Mesenteric fat pad (tissue), 1 donor: ENCODE measurements at places on chromosomes 3 and 15.

- DNase-seq, result no peak
Observed at GRCh38 chr3:55755516-55756205, 268.6 kb upstream of the WNT5A start.

DNA sequence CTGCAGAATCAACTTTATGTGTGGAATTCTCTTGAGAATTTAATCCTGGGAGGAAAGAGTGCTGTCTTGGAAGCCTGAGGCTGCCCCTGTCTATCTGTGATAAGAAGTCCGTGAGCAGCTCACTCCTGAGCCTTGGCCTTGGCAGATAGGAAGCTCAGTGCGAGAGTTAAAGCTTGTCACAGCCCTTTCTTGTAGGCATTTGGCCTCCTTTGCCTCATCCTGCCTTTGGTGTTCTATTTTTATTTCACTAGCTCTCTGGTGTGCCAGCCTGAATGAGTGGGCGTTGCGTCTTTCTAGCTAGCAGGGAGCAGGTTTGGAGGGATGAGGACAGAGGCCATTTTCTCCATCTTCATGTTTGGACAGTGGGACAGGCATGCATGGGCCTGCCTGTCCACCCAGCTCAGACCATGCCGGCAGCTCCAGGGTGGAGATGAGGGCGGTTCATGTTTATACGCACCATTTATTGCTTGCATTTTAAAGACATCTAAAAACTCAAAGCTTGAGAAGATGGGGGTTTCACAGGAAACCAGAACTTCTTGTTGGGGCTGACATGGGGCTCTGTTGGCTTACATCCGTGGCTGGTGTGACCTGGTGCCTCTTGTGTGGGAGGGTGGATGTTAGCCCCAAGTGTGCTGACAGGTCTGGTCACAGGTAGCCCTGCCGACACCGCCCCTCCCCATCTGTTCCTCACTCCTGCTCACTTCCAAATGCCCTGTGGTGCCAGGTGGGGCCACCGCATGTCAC lies 29.8 kb downstream of the IRAK2 start:
- DNase-seq, result no peak

DNA sequence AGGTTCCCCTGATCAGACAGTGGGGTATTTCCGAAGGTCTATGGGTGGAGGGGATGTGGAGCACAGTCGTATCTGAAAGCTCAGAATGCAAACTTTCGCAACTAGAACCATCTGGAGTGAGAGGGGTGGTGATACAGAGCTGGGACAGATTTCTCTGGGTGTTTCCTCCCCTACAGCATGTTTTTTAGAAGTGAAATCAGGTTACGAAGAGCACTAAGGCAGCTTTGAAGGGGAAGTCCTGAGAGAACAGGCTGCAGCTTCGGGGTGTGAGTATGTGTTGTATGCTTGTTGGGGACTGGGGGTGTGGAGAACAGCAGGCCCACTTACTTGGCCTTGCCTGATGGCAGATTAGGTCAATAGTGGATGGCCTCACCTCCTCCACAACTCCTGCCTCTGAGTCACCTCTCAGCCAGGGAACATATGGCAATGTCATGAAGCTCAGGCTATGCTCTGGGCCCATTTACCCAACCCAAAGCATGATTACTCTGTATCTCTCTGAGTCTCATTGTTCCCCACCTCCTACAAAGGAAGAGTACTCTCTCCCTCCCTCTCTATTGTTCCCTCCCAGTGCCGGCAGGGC lies 107.2 kb upstream of the RASGRP1 start:
- DNase-seq, result no peak

GRCh38 chr3:14125193-14126016 lies 553 bp downstream of the TMEM43 start:
- DNase-seq, result peak; percentile 91

DNA sequence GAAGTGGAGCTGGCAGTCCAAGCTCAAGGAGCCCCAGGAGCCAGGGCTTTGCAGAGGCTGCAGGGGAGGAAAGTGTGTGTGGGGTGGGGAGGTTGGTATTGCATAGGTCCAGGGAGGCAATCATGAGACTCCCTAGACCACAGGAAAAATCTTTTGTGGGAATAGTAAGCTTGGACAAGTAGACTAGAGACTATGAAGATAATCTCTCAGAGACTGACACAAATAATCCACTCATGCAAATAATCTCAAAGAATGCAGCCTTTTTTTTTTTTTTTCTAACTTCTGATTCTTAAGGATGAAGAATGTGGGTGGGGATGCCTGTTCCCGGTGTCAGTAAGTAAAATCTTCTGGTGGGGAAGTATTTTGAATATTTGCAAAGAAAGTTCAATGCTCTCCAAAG lies 113.7 kb downstream of the GREM1 start:
- DNase-seq, result no peak

- DNase-seq, result no peak
Observed at GRCh38 chr15:78205856-78206255, 28.5 kb downstream of the ACSBG1 start.

DNA sequence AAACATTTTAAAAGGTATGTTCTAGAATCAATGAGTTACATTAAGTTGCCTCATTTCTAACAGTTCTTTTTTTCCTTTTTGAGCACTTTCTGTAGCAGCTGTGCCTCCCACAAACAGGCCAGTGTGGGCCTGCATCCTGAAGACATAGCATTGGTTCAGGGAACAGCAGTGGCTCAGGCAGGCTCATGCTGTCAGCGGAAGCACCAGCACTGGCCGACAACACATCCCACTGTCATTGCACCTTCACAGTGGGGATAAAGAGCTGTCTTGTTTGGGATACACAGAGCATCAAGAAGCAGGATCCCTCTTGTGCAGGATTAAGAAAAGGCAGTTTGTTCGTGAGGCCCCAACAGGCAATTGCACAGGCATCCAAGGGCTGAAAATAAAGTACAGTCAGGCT lies 123.3 kb downstream of the MOBP start:
- DNase-seq, result no peak

GRCh38 chr3:46866720-46867549 lies 3.7 kb upstream of the MYL3 start:
- no peak for DNase-seq

DNA sequence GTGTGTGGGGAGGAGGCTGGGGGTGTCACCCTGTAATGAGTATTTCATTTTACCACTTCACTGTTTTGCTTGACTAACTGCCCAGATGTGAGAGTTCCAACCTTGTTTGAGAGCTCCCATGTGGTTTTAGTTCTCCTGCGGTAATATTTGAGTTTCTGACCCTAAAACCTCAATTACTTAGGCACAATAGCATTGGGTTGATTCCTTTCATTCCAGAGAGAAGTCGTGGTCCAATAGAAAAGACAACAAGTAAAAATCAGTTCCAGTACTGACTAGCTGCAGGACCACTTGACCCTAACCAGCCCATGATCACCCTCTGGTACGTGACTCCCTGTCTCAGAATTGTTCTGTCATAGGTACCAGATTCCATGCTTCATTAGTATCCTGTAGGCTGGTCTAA lies 630.4 kb downstream of the CADM2 start:
- DNase-seq, result no peak

DNA sequence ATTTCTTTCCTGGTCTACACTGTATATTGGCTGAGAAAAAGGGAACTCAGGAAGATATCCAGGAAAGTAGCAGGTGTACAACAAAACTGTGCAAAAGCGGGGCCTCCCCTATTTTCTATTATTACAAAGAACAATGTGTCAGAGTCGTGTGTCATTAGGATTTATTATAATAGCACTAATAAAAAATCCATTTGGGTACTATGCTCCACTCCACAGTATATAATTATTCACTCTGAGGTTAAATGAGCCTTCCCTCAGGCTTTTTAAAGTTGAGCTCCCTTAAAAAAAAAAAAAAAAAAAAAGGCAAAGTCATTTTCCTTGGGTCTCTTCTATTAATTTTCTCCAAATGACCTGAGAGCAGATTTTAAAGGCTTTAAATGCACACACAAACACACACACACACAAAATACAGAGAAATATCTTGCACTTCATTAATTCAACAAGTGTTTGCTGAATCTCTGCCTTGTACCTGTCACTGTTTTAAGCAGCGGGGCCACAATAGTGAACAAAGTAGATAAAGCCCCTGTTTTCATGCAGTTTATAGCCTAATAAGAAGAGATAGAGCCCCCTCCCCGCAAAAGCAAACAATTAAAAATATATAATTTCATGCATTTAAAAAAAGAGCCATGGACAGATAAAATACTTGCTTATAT lies 1.3 kb upstream of the DPP8 start:
- no peak for DNase-seq

DNA sequence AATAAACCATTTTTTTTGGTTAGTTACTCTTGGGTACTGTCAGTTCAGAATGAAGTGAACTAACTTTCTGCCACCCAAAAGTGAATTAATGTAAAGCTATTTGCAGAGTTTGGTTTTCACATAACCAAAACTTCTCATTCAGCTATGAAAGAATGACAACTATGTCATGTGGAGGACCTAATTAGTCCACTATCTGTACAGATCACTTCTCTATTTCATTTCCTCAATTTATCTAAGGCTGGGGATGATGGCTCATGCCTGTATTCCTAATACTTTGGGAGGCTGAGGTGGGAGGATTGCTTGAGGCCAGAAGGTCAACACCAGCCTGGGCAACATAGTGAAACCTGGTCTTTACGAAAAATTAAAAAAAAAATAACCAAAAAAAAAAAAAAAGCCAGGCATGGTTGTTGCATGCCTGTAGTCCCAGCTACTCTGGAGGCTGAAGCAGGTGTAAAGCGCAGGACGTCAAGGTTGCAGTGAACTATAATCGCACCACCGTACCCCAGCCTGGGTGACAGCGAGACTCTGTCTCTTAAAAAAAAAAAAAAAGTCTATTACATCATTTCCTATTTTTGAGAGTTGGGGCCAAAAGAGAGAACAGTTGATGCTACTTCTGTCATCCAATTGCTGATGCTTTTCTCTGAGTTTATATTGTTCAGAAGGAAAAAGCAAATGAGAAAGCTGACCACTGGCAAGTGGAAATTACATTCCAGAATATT lies 8.7 kb downstream of the HYPK start:
- no peak for DNase-seq

GRCh38 chr15:65102912-65103311 lies 12.1 kb downstream of the UBAP1L start:
- peak; percentile 57 for DNase-seq

- no peak for DNase-seq
Observed at GRCh38 chr3:9408546-9408945, 11.1 kb downstream of the SETD5 start.

DNA sequence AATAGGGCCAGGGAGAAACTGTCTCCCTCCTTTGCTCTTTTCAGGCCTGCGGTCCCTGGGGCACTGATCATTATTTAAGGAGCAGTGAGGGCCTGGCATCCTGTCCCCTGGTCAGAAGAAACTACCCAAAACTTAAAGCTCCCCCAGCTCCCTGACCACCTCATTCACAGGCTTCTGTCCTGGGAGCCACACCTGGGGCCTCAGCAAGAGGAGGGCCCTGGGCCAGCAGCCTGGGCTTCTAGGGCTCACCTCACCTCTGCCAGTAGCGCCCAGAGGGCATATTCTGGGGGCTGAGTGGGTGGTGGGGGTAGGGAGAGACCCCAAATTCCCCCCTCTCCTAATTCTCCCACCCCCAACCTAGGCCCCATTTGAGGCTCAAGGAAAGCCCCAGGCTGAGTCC lies 4.7 kb upstream of the GRM2 start:
- no peak for DNase-seq

DNA sequence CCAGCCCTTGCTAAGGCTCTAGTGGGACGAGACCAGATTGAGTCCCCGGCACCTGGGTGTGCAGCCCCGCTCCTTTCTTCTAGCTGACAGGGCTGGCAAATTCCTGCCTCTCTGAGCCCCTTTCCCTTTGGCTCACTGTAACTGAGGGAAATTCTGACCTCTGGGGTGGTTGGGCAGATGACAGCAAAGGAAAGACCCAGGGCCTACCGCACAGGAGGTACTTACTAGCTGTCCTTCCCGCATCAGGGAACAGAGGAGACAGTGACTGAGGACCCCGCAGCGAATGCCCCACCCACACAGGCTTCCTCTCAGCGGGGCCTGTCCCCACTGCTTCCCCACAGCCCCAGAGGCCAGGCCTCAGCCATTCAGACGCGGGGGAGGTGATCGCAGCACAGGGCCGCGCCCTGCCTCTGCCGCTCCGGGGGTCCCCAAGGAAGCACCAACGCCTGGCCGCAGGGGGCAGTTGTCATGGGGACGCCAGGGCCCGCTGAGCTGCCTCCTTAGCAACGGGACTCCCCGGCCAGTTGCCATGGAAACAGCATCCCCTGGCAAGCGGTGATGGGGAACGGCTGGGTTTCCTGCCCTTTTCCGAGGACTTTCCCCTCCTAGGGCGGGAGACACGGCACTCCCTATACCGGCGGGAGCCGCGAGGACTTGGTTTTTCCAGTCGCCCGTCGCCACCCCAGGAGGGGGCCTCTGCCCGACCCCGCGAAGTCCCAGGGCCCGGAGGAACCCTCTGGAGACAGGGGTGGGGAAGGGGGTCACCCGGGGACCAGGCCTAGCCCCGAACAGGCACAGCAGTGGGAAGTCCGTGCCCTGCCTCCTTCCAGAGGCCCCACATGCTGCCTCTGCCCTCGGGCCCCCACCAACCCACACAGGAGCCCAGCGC lies 50.1 kb downstream of the HCN4 start:
- DNase-seq, result peak; percentile 81

- DNase-seq, result no peak
Observed at GRCh38 chr3:33544126-33544525, 103.9 kb upstream of the UBP1 start.

DNA sequence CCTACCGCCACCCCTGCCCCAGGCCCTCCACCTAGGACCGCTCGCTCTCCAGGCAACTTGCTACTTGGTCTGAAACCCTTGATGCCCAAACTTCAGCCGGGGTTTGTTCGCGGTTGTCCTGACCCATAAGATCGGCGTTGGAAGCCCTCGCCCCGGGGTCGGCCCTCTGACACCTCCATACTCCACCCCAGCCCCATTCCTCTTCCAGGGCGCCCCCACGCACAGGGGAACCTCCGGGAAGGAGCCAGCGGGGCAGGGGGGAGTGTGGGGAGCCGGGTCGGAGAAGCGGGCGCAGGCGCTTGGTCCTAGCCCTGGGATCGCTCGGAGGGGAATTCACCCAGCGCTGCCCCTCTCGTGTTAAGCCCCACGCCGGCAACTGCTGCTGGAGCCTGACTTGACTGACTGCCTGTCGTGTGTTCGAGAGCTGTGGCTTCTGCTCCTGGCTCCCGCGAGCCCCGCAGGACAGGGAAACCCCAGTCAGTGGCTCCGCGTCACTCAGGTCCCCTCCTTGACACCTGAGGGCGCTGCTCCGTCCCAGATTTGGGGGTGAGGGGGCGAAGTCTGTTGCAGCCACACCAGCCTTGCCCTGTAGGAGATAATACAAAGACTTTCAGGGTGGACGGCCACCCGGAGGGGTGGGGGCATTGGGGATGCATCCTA lies 675 bp downstream of the RYR3 start:
- no peak for DNase-seq

DNA sequence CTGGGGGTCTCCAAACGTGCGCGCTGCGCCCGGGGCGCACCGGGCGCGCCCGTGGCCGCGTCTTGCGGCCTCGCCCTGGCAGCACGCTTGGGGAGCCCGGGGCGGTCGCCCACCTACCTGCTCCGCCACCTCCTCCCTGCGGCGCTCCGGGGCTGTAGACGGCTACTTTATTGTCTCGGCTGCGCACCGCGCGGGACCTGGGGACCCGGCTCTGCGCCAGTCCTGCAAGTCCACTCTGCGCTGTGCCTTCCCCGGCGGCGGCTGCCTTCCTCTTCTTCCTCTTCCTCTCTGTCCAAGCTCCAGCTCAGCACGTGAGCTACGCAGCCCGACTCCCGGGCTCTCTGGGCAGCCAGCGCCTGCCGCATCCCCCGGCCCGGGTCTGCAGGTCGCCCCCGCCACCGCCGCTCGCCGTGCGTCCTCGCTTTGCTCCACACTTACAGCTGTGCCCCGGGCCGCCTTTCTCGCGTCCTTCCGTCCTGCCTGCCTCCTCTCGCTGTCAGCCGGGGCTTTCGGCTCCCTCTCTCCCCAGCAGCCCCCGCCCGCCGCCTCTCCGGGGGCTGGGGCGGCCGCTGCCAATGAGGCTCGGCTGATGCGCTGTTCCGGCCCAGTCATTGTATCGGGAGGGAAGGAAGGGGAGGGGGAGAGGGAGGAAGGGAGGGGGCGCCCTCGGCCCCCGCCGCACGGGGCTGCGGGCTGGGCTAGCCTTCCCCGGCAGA lies 156.4 kb upstream of the FRMD4B start:
- DNase-seq, result no peak
